ENCODE measurements at places on chromosomes 5 and 9.
A peak's percentile ranks its signal among the peaks of the same experiment; 100 is the strongest.

DNA sequence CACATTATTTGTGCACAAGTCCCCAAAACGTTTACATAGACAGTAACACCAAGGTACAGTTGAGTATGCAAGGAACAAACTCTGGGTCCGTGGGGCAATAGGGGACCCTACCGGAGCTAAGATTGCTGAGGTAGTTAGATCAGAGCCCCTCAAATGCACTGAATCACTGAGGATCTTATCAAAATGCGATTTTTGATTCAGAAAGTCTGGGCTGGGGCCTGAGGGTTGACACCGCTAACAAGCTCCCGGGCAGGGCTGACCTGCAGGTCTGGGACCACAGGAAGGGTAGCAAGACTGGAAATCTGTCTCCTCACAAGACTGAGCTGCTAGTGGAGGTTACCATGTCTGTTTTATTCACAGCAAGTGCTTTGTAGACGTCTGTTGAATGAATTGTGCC is 1.8 kb upstream of the IL3 start:
- DNase-seq, result no peak

- DNase-seq, result no peak
Observed at GRCh38 chr9:8668231-8668630, 868.7 kb upstream of the DMAC1 start.

- no peak for DNase-seq
Observed at GRCh38 chr5:91141642-91142041, 241.5 kb downstream of the ARRDC3 start.

DNA sequence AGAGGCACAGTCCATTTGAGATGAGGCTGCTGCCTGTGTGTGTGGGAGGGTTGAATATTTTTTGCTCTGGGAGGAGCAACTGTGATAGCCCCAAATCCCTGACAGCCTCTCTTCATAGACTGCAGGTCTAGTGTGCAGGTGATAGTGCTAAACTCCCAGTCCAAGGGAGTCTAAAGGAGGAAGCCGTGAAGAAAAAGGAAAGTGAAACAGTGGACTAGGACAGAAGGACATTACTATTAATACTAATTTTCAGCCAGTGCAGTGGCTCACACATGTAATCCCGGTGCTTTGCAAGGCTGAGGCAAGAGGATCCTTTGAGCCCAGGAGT is 295.0 kb downstream of the PDE4D start:
- no peak for DNase-seq

DNA sequence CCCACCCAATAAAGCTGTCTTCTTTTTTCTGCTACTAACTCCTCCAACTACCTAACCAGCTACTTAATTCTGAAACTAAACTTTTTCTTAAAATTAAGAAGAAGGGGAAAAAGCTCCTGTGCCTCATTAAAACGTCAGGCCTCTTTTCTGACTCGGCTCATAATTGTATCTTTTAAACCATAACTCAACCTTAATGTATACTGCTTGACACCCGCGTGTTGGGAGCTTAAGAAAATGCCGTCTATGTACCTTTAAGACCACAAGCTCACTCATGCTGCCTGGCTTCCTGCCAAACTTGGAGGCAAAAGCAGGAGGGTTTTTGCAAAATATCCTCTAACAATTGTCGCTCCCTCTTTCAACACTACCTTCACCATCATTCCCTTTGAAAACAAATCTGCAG is 5.0 kb downstream of the EBF1 start:
- DNase-seq, result peak; percentile 51

- no peak for DNase-seq
Observed at GRCh38 chr5:83343299-83343698, 128.2 kb upstream of the VCAN start.

DNA sequence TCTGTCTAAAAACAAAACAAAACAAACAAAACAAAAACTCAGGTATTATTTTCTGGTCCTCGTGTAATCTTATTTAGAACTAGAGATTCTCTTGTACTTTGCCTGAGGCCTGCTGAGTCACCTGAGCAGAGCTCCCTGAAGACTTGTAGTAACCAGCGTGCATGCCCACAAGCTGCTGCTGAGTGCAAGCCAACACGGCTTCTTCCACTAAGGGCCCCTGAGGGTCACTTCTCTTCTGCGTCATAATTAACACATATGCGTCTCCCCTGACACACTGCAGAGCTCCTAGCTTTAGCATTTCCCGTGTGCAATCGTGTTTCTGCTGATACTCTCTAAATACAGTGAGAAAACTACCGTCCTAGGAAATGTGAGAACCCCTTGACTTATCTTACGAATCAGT is 10.9 kb upstream of the NDFIP1 start:
- peak; percentile 42 for DNase-seq

- DNase-seq, result no peak
Observed at GRCh38 chr5:150266871-150267291, 22.7 kb downstream of the CAMK2A start.

DNA sequence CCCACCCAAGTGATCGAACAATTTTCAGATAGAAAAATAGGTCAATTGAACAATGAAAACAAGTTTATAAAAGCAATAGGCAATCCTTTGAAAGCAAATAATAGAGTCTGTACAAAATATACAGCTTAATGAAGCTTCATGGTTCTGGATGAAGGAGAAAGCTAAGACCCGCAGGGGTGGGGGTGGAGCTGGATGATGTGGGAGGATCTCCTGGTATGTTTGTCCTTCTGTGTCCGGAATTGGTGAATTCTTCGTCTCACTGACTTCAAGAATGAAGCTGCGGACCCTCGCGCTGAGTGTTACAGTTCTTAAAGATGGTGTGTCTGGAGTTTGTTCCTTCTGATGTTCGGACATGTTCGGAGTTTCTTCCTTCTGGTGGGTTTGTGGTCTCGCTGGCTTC is 149.9 kb downstream of the NXNL2 start:
- no peak for DNase-seq

- DNase-seq, result no peak
Observed at GRCh38 chr5:13179407-13180087, 764.9 kb downstream of the DNAH5 start.

DNA sequence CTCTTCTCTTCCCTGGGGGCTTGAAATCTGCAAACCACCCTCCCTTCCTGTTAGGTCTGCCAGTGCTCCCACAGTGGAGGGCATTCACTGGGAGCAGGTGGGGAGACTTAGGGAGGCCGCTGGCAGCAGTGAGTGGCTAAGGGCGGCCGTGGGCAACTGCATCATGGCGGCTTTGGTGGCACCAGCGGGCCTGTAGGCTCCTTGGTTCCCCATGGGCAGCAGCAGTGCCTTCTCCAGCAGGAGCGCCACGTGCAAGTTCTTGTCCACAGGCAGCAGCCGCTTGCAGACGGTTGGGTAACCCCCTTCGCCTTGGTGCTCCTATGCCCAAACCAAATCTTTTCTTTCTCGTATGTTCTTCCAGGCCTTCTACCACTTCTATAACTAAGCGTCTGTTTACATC is 158.2 kb downstream of the SREK1 start:
- no peak for DNase-seq

DNA sequence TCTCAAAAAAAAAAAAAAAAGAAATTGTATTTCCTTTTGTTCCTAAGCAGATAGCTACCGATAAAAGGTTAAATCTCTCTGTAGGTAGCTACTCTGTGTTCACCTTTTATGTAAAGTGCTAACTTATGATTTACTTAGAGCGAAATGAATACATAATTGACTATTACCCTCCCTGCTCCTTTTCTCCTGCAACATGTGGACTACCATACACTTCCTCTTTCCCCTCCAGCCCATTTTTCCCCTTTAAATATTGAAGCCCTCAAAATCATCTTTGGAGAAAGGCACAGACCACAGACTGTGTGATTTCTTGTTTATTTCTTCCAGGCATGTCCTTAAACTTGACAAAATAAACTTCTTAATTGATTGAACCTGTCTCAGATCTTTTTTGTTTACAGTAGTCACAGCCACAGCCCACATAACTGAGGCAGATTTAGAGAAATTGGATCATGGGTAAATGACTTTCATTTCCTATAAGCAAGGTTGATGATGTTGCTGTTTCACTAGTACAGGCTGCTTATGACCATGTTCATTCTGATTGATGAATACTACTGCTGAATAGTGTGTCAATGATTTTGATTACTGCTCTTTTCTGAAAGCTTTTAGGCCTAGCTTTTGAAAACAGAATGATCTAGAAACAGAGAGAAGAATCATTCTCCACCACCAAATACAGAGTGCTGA is 59.2 kb downstream of the PHAX start:
- no peak for DNase-seq

Measured in CD4-positive, alpha-beta T cell treated with Interleukin-15 for 1 hour (primary cell).